ENCODE measurements at places on chromosomes 5 and 9.

- no peak for DNase-seq
Observed at GRCh38 chr5:36613771-36614656, 7.6 kb downstream of the SLC1A3 start.

- no peak for DNase-seq
Observed at GRCh38 chr5:138651767-138652117, 76.5 kb upstream of the HSPA9 start.

GRCh38 chr5:67725604-67726003 is 490.0 kb upstream of the PIK3R1 start:
- DNase-seq, result no peak

GRCh38 chr5:38420246-38420645 is 136.2 kb downstream of the LIFR start:
- no peak for DNase-seq

GRCh38 chr9:97276310-97276852 is 31.1 kb upstream of the CCDC180 start:
- no peak for DNase-seq

DNA sequence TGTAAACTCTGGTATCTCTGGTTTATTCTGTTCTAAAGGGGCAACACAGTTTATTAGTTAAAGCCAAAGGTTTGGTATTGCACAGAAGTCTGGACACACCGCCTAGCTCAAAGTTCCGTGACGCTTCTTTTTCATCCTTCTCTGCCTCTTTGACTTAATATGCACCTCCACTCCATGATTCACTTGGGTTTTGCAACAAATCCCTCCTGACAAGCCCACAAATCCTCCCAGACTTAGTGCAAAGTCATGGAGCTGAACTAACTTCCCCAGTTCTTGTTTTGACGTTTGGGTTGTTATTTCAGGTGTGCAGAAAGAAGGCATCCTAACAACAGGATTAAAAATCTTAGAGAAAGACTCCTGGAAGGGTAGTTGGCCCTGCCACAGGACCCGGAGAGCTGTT is 441.6 kb upstream of the DMAC1 start:
- no peak for DNase-seq

DNA sequence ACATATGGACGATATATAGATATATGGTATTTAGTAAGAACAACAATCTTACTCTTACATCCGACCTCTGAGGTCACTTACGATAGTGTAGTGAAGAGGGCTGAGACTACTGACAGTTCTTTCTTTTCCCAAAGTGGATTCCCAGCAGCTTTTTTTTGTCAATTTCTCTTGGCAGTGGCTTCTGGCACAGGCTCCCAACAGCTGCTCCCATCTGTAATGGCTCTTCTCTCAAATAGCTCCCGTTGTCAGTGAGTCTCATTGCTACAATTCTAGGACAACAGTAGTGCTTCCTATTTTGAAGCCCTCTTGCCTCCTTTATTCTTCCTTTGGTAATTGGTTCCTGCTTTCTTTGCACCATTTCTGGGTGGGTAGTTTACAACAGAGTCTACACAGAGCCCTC is 68.4 kb downstream of the SLC25A46 start:
- DNase-seq, result no peak

DNA sequence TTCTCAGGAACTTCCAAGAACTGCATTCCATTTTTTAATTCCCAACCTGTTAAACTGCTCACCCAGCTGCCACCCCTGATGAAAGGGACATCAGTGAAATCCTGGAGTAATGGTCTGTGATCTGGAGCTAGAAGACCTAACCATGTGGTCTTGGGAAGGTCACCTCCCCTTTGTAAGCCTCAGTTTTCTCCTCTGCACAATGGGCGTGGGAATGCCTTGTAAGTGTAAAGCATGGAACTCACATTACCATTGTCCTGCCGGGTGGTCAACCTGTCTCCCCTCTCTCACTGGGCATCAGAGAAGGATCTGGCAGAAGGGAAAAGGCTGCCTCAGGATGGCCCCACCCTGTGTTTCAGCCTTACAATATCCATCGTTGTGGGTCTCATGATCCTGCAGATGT is 15.3 kb upstream of the CCDC180 start:
- no peak for DNase-seq

- no peak for DNase-seq
Observed at GRCh38 chr5:167061695-167062094, 1229.8 kb upstream of the WWC1 start.

GRCh38 chr9:120627073-120627472 is 47.1 kb upstream of the CDK5RAP2 start:
- no peak for DNase-seq

- no peak for DNase-seq
Observed at GRCh38 chr5:136682986-136683385, 317.6 kb upstream of the TRPC7 start.

GRCh38 chr5:39948867-39949468 is 524.2 kb upstream of the DAB2 start:
- DNase-seq, result no peak

- DNase-seq, result no peak
Observed at GRCh38 chr9:26725573-26725972, 167.0 kb downstream of the CAAP1 start.

DNA sequence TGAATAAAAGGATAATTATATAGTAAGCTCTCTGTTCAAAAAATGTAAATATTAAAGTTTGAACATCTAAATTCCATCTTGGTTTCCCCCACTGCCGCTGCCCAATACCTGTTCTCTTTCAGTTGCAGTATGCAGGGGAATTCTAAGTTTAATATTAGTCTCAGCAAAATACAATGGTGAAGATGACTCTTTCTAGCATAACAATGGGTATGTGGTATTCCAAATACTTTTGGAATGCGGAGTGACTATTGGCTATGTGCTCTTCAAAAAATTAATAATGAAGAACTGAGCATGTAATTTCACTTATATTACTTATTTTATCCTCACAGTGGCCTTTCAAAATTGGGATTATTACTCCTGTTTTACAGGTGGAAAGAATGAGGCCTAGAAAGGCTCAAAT is 3.4 kb downstream of the CDKN2B-AS1 start:
- no peak for DNase-seq

- DNase-seq, result no peak
Observed at GRCh38 chr9:136590821-136591752, 45.2 kb upstream of the NOTCH1 start.

DNA sequence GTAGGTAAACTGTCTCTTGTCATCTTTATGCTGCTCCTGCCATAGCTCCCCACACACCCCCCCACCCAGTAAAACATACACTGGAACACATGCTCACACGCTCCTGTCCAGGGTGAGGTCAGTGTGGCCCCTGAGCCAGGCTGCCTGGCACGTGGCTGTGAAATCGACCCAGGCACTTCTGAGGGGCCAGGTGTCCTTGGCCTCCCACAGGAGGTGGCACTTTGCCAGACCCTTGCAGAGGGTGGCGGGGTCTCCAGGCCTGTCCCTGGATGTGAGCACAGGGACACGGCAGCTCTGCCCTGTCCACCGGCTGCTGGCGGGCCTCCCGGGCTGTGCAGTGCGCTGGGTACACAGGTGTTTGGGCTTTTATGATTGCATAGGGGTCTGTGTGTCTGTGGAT is 10.0 kb upstream of the CRB2 start:
- no peak for DNase-seq

DNA sequence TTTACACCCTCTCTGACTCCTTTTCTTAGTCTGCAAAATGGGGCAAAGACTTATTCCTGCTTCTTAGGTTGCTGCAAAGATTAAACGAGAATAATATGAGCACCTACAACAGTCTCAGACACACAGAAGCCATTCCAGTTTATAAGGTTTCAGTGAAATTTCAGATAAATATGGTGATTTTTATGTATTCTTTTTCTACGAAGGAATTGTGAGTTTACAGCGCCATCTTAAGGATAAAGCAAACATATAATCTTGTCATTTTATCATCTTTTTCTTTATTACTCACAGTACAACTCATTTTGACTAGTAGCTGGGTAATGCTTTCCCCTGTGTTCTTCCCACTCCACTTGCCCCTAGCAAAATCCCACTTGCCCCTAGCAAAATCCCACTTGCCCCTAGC is 29.2 kb upstream of the SMC5 start:
- no peak for DNase-seq

GRCh38 chr5:94196953-94197352 is 421.5 kb downstream of the KIAA0825 start:
- DNase-seq, result no peak

GRCh38 chr9:123975871-123976270 is 35.7 kb upstream of the LHX2 start:
- DNase-seq, result no peak

DNA sequence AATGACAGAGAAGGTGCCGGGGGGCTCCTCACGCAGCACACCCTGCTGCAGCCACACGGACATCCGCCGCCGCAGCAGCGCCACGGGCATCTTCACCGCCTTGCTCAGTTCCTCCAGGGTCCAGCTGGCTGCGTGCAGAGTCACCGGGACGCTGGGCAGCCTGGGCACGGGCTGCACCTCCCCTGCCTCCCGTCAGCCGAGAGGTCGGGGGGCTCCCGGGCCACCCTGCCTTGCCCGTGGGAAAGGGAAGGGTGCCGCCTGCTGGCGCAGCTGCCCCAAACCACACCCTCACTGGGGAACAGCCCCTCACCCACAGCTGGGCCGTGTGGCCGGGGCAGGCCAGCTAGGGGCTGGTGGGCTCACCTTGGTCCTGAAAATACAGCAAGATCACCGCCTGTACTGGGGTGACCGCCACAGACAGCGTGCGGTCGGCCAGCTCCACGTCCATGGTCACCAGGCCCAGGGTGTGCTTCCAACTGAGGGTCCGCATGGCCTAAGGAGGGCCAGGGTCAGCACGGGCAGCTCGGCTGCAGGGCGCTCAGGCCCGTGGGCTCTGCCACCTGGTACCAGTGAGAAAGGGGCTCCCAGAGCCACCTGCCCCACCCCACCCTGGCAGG is 3.6 kb upstream of the TMEM210 start:
- DNase-seq, result no peak

GRCh38 chr5:143195491-143195890 is 208.0 kb downstream of the NR3C1 start:
- no peak for DNase-seq

- DNase-seq, result no peak
Observed at GRCh38 chr5:96037128-96037527, 75.5 kb upstream of the ELL2 start.

- no peak for DNase-seq
Observed at GRCh38 chr5:170448221-170448620, 55.6 kb upstream of the KCNIP1 start.

DNA sequence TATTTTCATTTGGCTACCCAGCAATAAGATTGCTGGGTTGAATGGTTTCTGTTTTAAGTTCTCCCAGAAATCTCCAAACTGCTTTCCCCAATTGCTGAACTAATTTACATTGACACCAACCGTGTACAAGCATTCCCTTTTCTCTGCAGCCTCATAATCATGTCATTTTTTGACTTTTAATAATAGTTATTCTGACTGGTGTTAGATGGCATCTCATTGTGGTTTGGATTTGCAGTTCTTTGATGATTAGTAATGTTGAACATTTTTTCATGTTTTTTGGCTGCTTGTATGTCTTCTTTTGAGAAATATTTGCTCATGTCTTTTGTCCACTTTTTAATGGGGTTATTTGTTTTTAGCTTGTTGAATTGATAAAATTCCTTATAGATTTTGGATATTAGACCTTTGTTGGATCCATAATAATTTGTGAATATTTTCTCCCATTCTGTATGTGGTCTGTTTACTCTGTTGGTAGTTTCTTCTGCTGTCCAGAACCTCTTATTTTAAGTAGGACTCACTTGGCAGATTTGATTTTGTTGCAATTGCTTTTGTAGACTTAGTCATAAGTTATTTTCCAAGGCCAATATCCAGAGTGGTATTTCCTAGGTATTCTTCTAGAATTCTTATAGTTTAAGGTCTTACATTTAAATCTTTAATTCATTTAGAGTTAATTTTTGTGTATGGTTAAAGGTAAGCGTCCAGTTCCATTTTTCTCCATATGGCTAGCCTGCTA is 793.7 kb downstream of the BRINP1 start:
- DNase-seq, result no peak

DNA sequence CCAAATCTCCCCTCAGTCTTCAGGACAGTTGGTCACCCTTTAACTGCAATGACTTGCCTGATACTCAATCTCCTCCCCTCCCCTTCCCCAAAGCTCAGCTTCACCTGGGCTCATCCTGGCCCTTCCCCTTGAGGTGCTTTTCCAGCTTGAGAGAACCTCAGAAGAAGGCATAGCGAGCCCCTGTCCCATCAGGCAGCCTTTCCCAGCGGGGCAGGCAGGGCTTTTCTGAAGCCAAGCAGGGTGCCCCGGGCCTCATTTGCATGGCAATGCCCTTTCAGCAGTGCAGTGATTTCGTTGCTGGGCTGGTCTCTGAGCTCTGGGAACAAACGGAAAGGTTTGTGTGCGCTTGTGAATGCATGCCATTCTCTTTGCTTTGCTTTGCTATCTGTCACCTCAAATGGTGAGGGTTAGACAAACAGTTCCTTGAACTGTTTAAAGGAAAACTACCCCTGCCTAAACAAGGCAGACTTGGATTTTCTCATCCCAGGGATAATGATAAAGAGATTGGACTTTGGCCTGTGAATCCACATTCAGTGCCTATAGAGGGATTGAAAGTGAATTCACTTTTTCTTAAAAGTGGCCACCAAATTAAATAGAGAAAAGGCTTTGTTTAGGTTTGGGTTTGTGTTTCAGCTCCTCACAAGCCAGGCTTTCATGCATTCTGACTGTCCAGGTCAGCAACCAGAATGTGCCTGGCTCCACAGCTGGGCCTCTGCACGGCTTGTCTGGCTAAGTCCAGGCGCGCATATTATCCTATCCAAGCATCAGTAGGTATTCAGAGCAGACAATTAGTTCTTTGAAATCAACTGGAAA is 165.3 kb downstream of the ZNF608 start:
- DNase-seq, result no peak

DNA sequence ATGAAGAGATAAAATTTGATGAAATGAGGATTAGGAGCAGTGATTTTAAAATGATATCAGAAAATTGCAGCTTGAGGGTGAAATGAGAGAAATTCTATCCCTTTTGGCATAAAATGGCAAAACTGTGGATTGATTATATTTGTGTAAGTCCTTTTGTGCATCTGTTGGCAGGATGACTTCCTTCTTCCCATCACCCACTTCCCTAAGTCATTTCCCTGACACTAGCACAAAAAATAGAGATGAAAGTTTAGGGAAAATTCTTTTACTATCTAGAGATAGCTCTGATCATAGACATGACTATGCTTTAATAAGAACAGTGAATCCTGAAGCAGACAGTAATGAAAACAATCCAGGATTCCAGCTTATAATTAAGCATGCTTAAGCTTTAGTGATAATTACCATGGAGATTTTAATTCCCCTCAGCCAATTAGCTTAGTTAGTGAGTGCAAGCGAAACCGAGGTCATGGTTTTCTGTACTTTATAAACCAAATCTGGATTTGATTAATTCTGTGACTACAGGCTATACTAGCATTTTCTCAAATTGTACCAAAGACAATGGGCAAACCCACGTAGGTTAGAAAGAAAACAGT is 163.6 kb upstream of the TARS1 start:
- no peak for DNase-seq

Data from NCI-H1417 treated with DMSO at 0.1 percent for 48 hours (cell line).